ENCODE measurements at places on chromosomes 12 and 14.

DNA sequence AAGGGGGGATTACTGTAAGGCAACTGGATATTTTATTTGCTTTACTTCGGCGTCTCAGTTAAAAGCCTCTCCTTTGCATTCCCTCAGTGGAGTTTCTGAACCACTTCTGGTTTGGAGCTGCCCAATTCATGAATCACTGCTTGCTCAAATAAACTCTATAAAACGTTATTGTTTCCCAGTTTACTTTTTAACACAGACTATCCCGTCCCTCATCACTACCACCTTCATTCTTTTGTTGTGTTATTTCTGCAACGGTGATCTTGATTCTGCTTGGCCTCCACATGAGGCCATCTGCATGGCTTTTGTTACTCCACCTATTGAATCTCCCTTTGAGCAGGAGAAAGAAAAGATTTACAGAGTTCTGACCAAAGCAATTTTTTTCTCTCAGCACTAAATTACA is 104.0 kb upstream of the PLEKHA5 start:
- DNase-seq, result no peak

DNA sequence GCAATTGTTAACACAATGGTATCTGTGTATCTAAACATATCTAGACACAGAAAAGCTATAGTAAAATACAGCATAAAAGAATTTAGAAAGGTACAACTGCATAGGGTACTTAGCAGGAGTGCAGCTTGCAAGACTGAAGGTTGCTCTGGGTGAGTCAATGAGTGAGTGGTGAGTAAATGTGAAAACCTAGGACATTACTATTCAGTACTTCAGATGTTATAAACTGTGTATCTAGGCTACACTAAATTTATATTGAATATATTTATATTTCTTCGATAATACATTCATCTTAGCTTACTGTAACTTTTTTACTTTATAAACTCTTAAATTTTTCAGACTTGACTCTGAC is 409.0 kb upstream of the DCN start:
- DNase-seq, result no peak

- DNase-seq, result no peak
Observed at GRCh38 chr14:62081012-62081612, 318.9 kb downstream of the SNAPC1 start.

DNA sequence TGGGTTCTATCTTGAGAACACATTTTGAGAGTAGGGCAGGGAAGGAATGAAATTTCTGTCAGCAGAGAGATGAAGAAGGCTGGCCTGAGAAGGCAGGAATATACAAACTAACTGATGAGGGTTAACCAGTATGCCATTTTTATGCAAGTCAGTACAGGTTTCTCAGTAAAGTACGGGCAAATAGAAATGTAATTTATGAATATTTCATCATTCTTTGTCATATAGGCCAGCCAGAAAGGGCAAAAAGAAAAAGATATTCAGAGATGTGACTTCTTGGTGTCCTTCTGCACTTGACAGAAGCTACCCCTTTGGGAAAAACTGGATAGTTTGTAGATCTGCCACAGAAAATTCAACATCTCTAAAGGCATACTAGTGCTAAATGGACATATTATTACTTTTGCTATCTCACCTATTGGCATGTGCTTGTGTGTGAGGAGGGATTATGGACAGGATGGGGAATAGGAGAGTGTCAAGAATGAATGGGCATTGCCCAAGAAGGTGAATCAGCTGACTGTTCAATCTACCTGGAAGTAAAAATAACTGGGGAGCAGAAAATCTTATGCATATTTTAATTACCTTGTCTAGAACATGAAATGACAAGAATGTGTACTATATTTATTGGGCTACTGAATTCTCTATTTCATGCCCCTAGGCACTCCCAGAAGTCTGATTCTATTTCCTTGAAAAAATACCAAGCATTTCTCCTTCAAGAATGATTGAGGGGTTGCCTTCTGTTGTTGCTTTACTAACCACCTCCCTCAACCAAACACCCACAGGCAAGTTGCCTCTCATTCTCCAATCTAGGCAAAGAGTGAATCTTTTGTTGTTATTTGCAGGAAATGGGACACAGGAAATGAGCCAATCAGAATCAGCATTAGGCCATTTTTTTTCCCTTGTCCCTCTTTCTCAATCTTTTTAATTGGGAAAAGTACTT is 175.1 kb upstream of the SLC38A2 start:
- no peak for DNase-seq

GRCh38 chr12:94089891-94090290 is 58.5 kb upstream of the PLXNC1 start:
- DNase-seq, result no peak

DNA sequence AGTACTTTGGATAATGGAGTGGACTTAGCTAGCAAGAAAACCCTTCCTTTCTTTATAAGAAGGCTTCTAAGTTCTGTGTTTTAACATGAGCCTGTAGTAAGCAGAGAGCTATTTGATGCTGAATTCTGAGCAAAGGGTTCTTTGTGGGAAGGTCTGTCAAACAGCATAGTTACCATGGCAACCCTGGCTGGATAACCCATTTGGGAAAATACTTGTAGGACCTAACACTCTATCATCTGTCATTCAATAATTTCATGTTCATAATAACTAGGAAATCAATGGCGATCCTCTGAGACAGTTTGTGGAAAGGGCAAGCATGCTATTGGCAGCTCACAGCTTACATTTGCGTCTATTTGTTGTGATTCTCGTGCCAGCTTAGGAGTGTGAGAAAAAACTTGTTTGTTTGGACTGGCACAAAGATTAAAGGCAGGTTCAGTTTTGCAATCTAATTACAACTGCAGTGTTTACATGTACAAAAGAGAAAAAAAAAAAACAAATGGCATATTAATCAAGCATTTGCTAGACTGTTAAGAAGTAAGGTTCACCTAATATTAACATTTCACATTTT is 219.2 kb downstream of the PDZRN4 start:
- DNase-seq, result no peak

DNA sequence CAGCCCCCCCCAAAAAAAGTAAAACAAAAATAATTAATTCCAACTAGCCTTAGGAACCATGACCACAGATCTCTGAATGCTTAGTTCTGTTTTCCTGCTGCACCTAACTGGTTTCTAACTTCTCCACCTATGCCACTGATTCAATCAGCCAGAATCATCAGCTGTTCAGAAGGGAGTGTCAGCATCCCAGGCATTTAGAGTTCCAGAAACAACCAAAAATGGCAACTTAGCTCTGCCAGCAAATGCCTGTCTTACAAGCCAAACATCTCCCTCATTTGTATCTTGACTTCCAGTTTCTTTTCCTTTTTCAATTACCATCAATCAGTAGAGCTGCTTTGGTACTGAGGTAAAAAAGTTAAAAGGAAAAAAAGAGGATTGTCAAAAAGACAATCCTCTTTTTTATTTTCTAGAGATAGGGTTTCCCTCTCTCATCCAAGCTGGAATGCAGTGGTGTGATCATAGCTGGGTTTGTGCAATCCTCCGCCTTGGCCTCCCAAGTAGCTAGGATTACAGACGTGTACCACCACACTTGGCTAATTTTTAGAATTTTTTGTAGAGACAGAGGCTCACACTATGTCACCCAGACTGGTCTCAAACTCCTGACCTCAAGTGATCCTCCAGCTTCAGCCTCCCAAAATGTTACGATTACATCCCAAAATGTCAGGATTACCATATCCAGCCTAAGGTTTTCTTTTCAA is 45.2 kb upstream of the ISM2 start:
- no peak for DNase-seq

GRCh38 chr14:65186951-65187350 is 84.6 kb upstream of the MAX start:
- DNase-seq, result no peak

GRCh38 chr14:92968291-92969020 is 45.5 kb downstream of the CHGA start:
- no peak for DNase-seq

GRCh38 chr14:104226421-104227383 is 88.3 kb downstream of the KIF26A start:
- no peak for DNase-seq

DNA sequence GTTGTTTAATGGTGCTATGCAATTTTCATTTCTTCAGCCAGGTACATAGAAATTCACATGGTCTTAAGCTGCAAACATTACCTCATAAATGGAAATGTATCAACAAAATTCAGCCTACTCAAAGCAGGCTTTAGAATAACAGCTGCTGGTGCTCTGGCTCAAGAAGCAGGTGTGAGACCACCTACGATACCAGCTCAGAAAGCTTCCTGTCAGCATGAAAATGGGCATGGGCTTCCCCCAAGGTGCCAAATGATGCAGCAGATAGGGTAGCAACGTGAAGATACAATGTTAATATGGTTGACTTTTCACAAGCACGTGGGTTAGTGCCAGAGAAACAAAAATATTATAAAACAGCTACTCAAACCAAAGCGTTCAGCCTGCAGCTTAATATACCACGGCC is 343.4 kb upstream of the PRICKLE1 start:
- DNase-seq, result no peak

GRCh38 chr14:22221508-22221907 is 367.5 kb downstream of the DAD1 start:
- DNase-seq, result no peak

DNA sequence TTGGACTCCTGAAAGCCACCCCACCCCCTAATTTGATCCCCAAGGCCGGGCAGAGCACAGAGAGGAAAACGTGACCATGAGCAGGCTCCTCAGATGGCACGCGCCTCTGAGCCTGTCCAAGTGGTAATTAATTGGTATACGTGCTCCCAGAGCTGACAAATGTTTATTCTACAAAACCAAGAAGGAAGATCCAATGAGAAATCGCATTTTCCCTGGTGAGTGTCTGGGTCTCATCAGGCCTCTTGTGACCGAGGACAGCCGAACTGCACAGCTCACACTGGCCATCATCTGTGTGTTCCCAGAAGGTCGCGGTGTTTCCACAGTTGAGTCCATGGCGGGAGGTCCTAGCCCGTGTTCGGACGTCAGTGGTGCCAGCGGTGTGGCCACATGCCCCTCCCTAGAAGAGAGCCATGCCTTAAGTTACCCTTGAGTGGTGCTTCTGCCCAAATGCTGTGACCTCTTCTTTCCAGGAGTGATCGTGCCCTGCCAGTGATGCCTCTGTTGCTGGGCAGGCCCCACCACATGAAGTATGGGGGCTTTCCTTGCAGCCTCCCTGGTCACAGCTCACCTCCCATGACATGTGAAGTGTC is 317.5 kb upstream of the RTL1 start:
- DNase-seq, result no peak

DNA sequence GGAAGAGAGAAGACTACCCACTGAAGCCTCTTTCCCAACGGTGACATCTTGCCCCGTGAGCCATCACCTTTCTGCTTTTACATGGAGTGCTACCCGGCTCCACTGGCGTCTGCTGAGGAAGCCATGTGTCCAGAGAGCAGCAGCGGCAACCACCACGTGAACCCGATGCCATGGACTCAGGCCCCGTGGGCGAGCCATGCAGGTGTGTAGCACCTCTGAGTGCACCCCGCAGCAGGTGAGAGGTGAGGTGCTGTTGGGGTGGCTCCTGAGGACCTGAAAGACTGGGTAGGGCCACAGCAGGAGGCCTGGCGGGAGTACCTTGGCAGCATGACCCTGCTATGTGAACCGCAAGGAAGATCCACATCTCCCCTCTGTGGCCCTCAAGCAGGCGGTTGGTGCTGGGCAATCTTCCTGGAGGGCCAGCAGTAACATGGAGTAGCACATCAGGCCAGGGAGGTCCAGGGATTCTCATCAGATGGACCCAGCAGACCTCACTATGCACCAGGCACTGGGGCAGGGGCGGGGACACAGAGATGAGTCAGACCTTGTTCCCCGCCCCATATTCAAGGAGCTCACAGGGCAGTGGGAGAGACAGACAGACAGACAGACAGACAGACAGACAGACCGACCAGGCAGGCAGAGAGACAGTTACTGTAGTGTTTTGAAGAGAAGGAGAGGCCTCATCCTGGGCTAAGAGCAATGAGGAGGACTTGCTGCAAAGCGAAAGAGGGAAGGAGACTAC is 129.6 kb downstream of the PAPOLA start:
- no peak for DNase-seq

All from stimulated activated CD4-positive, alpha-beta T cell treated with anti-CD3 and anti-CD28 coated beads, Interleukin-1b, Interleukin-23, amount 100 ng/mL, for 4 hours (primary cell).